GM18507 (cell line): ENCODE measurements at places on chromosomes 5 and 9.

DNA sequence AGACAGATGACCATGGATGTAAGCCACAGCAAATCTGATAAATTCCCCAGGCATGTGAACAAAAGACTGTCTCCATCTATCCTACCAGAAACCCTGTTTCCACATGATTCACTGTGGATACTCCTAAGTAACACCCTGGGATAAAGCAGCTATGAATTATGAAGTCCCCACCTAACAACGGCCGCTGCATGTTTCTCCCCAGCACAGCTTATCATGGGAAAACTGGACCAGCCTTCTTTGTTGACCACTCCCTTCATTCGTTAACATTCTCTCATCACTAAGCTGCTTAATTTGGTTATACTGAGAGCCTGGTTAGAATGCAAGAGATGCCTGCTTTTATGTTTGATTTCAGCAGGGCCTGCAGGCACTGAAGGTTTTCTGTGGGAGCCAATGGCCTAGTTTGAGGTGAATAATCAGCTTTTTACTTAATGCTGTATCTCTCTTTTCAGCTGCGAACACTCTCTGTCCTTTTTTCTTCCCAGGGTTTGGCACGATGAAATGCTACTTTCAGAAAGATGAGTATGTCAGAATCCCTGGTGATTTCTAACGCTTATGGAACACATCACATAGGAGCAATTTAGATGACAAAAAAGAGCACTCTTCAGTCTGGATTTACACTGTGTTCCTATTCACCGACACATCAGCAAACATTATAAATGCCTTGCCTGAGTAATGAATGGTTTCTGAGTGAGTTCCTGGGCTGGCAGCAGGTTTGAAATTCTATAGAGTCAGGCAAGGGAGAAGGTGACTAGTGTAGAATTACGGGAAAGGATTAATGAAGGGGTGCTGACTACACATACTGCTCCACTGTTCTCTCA is 318.4 kb upstream of the ZNF608 start:
- DNase-seq: no peak

DNA sequence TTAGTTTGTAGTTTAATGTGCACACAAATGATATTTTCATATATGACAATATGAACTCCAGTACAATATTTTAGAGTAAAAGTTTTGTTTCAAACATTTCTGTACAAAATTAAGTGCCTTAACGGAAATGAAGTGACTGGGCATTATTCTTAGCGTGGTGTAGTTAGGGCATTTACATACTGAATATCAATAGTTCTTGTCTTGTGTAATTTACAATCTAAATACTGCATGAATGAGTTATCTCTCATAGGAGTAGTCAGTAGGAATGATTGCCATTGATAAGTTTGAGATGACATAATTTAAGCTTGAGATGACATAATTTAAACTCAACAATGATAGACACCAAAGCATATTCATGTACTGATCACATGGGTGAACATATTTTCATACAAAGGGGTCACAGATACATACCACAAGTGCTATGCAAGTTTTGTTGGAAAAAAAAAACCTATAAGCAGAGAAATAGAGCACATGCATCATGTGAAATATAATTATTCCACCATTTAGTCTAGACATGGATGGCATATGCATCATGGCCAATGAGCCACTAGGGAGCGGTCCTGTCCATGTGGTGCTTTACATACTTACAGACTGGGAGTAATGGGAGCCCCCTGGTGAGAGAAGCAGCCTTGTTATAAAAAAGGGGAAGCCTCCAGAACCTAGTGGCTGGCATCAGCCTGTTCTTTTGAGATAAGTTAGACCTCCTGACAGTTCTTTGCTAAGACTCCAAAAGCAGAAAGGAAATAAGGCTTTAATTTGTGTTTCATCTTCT is 1523.9 kb downstream of the MAT2B start:
- no peak for DNase-seq

- no peak for DNase-seq
These were observed 26.9 kb downstream of the KLHL3 start for GRCh38 chr5:137708796-137709559.

- DNase-seq: no peak
These were observed 467.3 kb upstream of the FTMT start for GRCh38 chr5:121384359-121384758.

- DNase-seq: no peak
These were observed 60.5 kb upstream of the IL6ST start for GRCh38 chr5:56055287-56055686.

GRCh38 chr5:172659909-172660628 is 19.0 kb downstream of the NEURL1B start:
- no peak for DNase-seq

DNA sequence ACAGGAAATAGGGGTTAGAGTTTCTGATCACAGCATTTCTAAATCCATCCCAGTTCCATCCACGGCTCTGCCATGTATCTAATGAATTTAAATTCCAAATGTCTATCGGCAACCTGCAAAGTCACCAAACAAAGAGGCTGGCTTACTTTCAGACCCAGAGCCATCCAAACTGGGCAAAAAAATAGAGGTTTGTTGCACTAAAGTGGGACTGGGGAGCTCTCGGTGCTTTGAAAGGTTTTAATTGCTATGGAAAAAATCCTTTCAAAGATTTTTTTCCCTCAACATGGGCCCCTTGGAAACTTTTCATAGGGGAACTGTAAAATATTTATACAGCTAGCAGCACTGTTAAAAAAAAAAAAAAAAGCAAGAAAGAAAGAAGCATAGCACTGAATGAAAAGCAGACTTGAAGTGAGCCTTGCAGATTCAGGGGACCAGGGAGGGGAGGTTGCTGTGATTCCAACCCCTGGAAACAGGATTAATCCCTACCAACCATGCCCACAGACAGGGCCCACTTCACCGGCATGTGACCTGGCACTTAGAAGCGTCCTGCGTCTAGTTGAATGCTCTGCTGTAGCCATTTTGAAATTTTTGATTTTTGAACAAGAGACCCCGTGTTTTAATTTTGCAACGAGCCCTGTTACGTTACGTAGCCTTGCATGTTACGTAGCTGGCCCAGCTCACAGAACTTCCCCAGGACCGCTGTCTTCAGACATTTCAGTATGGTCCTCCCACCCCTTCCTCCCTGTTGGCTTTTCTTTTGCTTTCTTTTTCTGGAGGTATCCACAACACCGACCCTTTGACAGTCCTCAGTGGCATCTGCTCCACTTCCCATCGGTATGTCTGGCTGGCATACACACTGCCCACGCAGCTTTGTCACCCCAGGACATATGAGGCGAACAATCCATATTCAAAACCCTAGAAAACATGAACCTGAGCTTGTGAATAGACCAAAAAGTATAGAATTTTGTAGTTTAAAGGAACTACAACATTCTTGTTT is 105.3 kb upstream of the NFIB start:
- no peak for DNase-seq

- no peak for DNase-seq
These were observed 150.3 kb downstream of the GPBP1 start for GRCh38 chr5:57324181-57324580.

GRCh38 chr9:127726871-127727270 is 8.2 kb downstream of the TOR2A start:
- no peak for DNase-seq

DNA sequence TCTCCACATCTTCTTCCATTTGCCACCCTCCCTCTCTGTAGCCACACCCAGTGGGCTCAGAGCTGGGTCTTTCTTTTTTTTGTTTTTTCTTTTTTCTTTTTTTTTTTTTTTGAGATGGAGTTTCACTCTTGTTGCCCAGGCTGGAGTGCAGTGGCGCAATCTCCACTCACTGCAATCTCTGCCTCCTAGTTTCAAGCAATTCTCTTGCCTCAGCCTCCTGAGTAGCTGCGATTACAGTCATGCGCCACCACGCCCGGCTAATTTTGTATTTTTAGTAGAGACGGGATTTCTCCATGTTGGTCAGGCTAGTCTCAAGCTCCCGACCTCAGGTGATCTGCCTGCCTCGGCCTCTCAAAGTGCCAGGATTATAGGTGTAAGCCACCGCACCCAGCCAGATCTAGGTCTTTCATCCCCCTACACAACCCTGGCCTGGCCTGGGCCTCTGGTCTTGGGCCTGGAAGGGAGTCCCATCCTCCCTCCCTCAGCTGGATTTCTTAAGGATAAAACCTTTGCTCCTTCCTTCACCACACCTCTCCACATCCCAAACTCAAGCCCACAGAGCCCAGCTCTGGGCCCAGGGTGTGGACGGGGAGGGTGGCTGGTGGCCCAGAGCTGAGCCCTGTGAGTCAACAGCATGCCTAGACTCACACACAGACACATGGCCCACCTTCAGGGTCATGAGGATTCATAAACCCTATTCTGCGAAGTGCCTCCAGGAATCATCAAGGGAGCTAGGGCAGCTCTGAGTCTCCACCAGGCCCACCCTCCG is 18.8 kb upstream of the KCNIP1 start:
- no peak for DNase-seq

- no peak for DNase-seq
These were observed 25.1 kb upstream of the UBE2QL1 start for GRCh38 chr5:6423327-6424109.

DNA sequence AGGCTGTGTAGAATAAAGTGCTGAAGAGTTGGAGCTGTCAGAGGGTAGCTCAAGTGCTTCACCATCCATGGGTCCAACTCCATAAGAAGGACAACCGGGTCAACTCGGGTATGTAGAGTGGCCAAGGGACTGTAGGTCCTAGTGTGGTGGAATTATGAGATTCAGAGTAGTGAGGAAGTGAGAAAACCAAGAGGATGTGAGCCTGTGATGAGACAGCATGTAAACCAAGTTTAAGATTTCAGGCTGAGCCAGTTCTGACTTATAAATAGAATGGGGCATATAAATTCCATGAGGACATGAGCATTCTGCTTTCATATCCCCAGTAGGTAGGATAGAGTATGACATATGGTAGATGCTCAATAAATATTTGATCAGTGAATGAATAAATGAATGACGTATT is 96.3 kb downstream of the CFAP95 start:
- no peak for DNase-seq

- DNase-seq: no peak
These were observed 9.8 kb upstream of the CYLC2 start for GRCh38 chr9:102985162-102985895.

- DNase-seq: no peak
These were observed 105.6 kb upstream of the TXNDC8 start for GRCh38 chr9:110443146-110443865.

DNA sequence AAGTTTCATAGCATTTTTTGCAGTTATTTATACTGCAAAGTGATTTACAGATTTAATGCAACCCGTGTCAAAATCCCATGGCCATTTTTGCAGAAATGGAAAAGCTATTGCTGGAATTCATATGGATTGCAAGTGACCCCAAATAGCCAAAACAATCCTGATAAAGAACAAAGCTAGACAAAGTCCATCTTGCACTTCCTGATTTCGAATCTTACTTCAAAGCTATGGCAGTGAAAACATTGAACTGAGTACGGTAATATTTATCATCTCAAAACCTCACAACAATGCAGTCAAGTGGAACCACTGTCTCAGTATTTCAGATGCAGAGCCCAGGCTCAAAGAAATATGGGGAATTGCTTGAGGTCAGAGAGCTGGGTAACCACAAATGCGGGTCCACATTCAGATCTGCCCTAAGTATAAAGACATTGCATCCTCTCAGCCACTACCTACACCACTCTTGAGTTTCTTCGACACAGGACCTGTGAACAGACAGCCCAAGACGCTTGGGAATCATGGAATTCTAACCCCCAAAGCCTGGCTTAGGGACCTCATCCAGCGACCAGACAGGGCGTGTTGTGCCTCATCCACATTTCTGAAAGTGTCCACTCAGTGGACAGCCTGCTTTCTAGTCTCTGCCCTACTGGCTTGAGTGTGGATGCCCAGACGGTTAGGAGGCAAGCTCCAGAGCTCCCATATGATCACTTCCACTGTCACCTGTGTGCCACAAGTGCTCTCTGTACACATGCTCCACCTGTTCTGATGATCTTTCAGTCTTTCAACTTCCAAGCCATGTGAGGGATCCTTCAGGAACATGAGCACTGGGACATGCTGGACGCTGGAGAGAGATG is 39.3 kb upstream of the KCNIP1 start:
- DNase-seq: no peak

DNA sequence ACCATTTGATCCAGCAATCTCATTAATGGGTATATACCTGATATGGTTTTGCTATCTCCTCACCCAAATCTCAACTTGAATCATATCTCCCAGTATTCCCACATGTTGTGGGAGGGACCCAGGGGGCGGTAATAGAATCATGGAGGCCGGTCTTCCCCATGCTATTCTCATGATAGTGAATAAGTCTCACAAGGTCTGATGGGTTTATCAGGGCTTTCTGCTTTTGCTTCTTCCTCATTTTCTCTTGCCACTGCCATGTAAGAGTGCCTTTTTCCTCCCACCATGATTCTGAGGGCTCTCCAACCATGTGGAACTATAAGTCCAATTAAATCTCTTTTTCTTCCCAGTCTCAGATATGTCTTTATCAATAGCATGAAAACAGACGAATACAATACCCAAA is 74.5 kb upstream of the APC start:
- no peak for DNase-seq

DNA sequence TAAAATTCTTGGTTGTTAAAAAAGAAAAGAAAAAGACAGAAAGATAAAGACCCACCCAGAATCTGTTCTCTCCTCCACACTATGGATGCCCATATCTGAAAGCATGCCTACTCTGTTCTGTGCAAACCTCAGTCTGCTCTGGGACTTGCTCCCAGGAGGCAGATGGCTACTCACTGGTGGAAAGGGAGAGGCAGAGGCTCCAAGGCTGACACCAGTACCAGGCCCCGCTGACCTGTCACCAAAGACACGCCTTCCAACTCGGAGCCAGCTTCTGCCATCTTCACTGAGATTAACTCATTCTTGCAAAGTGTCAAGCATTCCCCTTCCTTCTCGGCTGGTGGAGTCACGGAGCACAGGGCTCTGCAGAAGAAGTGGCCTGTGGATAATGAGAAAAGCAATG is 21.6 kb downstream of the SH3TC2 start:
- DNase-seq: no peak

DNA sequence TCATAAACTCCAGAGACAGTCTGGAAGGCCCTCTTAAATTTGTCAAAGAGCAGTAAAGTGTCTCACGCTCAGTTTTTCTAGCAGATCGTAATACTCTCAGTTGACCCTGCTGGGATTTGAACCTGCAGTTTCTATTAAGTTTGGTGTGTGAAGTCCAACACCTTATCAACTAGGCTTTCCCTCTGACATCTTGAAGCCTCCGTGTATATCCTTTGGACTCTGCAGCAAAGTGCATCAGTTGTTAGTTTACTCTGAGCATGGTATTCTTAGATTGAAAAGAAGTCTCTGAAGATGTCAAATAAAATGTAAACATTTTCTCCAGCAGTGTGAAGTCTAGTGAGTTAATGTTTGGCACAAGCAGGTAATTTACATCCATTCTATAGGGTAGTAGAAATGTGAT is 2.4 kb downstream of the FUBP3 start:
- no peak for DNase-seq

DNA sequence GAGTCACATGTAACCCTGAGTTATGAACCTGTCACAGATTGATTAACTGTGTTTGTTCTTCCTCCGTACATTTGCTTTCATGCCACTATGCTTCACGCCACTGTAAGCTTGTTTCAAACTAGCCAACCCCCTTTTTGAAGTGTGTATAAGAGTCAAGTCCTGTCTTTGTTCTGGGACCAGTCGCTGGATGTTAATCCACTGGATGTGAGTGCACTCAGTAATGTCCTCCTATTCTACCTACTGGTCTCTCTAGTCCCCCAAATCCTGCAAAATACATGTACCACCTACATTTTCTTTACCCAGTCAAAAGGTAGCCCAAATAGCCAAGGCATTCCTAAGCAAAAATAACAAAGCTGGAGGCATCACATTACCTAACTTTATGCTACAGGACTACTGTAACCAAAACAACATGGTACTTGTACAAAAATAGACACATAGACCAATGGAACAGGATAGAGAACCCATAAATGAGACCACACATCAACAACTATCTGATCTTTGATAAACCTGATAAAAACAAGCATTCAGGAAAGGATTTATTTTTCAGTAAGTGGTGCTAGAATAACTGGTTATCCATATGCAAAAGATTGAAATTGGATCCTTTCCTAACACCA is 1139.1 kb upstream of the SEMA6A start:
- no peak for DNase-seq
